ENCODE measurements at places on chromosomes 13 and 19. TPM values are rescaled to one million over a fixed set of nuclear protein-coding genes. Genes with fewer than 3 reads are reported as not detected.

The ATXN8OS gene
- polyA plus RNA-seq, result not detected

The CDC37 gene
- polyA plus RNA-seq, result 100 TPM

DNA sequence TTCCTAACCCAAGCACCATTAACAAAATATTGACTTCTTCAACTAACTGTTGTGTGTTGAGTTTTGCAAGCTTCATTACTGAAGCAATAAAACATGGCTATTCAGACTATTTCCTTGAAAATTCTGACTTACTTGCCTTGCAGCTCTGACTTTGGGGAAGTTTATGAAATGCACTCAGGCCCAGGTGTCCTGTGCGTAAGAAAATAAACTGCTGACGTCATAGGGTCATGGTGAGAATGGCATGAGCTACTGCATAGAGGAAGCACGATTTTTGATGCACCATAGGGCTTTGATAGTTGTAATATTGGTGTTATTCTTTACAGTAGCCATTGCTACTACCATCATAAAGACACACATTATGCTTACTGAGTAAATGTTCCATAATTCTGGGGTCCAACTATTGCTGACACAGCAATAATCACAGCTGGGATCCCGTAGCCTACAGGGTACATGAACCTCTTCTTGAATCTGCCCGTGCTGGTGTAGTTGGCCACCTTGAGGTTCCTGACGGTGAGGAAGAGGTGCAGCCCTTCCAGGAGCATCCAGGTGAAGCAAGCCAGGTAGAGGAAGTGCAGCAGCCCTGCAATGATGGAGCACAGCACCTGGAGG, 57.9 kb downstream of the MBD3L2B start:
- H3K27me3 ChIP-seq, result no peaks in the 10 kb centered on the region
- H3K36me3 ChIP-seq, result no peaks in the 10 kb centered on the region
- no peak for DNase-seq
- H3K4me1 ChIP-seq, result no peaks in the 10 kb centered on the region
- H3K4me3 ChIP-seq, result no peak overlapping the region

DNA sequence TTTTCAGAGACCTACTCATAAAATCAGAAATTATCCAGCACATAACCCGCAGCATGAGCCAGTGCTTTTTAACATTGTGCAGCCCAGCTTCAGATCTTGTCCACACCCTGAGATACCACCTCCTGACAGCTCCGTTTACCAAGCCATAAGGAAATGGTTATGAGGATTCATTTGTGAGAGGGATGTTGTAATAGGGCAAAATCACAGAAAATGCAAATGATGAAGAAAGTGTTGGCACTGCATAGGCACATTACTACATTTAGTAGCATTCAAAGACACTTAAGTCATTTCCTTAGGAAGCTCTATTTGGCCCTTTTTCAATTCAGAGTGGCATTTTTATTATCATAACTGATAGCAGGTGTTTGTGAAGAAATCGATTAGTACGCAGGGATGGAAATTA, 277.5 kb downstream of the DNAJC15 start:
- no peak overlapping the region for H3K4me3 ChIP-seq
- H3K36me3 ChIP-seq, result no peaks in the 10 kb centered on the region
- DNase-seq, result no peak

DNA sequence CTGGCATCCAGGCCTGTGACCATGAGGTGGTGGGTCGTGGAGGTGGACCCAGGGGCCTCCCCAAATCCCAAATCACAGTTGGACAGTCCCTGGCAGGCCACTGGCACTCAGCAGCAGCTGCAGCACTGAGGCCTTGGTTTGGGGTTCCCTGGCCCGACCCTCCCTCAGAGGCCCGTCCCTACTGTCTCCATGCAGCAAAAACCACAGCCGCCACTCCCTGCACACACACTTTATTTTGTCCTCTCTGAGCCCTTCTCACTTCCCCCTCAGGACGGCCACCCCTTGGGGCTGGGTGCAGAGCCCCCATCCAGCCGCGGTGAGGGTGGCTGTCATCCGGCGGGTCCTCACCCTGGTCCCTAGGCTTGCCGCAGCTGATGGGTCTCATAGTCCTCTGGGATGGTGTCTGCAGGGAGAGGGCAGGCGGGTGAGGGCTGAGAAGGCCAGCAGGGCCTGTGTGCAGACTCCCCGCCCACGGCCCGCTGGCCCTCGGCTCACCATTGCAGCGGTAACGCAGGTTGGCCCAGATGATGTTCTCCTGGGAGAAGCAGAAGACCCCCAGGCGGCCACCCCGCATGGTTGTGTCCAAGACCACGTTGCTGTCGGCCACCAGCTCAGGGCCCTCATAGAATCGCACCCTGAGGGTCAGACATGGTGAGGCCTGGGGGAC, 8.4 kb downstream of the COMP start:
- peaks cover 5% of the 10 kb centered on the region for H3K27me3 ChIP-seq
- no peak for DNase-seq
- no peak overlapping the region for H3K27ac ChIP-seq
- H3K4me1 ChIP-seq, result no peaks in the 10 kb centered on the region
- no peak overlapping the region for H3K4me3 ChIP-seq

DNA sequence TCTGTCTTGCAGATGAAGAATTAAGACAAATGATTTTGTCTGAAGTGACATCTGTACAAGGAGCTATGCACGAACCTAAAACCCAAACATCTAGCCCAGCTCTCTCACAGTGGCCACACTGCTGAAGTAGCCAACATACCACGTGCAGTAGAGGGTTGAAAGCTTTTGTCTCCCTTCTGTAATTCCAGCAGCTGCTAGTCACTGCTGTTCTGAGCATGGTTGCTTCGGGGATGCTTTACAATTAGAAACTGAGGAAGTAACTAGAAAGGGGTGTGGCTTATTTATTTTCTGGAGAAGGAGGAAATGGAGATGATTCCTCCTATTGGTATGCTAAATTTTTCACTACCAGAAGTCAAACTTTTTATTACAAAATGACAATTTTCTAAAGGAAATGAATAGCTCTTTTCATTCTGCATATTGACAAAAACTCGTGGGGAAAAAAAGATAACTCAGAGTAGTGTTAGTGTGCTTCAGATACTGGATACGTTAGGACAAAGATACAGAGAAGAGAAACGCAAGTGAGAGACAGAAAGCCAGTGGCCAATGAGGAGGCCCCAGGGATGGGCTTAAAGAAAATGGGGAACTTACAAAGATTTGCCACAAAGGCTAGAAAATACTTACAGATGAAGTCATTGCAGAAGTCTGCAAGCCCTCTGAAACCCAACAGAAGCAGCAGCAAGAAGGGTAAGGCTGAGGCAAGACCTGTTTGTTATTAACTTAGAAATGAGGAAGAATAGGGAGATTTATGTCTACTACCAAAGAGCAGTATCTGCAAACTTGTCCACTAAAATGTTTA, 192.7 kb upstream of the MIR17HG start:
- DNase-seq, result no peak
- H3K36me3 ChIP-seq, result no peaks in the 10 kb centered on the region
- H3K27me3 ChIP-seq, result no peaks in the 10 kb centered on the region
- no peak overlapping the region for H3K27ac ChIP-seq
- no peaks in the 10 kb centered on the region for H3K4me1 ChIP-seq
- no peak overlapping the region for H3K4me3 ChIP-seq

The PGLYRP2 gene
- 0.49 TPM for polyA plus RNA-seq

GRCh38 chr19:48992581-48993174, 431 bp downstream of the GYS1 start:
- H3K4me1 ChIP-seq, result peaks cover 27% of the 10 kb centered on the region
- no peaks in the 10 kb centered on the region for H3K36me3 ChIP-seq
- no peaks in the 10 kb centered on the region for H3K27me3 ChIP-seq
- H3K27ac ChIP-seq, result peak overlapping the region; percentile 81

The UBL5 gene
- polyA plus RNA-seq, result 789 TPM

The WDR88 gene
- polyA plus RNA-seq, result 0.25 TPM

GRCh38 chr13:28478127-28478526, 16.8 kb downstream of the FLT1 start:
- no peak overlapping the region for H3K4me3 ChIP-seq
- no peaks in the 10 kb centered on the region for H3K36me3 ChIP-seq
- no peaks in the 10 kb centered on the region for H3K27me3 ChIP-seq
- H3K27ac ChIP-seq, result no peak overlapping the region

DNA sequence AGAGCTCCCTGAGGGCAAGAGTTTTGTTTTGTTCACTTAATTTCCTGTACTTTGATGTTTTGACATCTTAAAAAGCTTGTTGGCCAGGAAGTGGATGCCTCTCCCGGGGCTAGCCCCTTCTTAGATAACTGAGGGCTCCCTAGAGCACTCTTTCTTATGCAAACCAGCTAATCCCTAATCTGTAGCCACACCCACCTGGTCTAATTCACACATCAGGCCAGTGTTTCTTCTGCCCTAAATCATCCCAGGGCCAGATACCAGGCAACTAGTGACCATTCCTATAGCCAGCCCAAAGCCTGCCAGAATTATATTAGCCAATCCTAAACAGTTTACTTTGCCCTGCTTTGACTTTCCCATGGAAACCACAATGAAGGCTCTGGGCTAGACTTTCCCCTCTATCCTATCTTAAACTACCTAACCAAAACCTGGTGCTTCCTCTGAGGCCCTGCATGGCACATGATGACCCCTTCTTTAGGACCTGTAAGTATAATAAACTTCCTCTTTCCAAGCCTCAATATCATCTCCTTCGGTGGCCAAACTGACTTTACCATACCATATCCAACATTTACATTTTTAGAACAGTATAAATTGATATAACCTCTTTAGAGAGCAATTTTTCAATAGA, 24.8 kb downstream of the WBP4 start:
- H3K36me3 ChIP-seq, result peaks cover 5% of the 10 kb centered on the region
- no peak overlapping the region for H3K4me3 ChIP-seq
- H3K4me1 ChIP-seq, result no peaks in the 10 kb centered on the region
- H3K27me3 ChIP-seq, result no peaks in the 10 kb centered on the region

- no peaks in the 10 kb centered on the region for H3K27me3 ChIP-seq
- no peak overlapping the region for H3K4me3 ChIP-seq
- H3K36me3 ChIP-seq, result no peaks in the 10 kb centered on the region
- H3K27ac ChIP-seq, result no peak overlapping the region
- no peaks in the 10 kb centered on the region for H3K4me1 ChIP-seq
These were observed 49.3 kb downstream of the DLEU7 start for GRCh38 chr13:50794226-50794625.

DNA sequence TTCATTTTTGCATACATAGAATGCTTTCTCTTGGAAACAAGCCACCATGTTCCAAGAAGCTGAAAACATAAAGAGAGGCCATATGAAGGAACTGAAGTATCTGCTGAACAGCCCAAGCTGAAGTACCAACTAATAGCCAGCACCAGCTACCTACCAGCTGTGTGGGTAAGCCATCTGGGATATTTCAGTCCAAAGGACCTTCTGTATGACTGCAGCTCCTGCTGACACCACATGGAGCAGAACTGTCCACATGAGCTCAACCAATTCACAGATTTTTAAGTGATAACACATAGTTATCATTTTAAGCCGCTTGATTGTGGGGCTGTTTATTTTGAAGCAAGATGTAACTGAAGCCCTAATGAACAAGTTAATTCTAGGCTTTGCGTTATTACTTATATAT, 621.1 kb upstream of the KLHL1 start:
- no peak overlapping the region for H3K27ac ChIP-seq
- no peak for DNase-seq
- no peaks in the 10 kb centered on the region for H3K4me1 ChIP-seq
- no peaks in the 10 kb centered on the region for H3K36me3 ChIP-seq

The NRTN gene
- 0.26 TPM for polyA plus RNA-seq

DNA sequence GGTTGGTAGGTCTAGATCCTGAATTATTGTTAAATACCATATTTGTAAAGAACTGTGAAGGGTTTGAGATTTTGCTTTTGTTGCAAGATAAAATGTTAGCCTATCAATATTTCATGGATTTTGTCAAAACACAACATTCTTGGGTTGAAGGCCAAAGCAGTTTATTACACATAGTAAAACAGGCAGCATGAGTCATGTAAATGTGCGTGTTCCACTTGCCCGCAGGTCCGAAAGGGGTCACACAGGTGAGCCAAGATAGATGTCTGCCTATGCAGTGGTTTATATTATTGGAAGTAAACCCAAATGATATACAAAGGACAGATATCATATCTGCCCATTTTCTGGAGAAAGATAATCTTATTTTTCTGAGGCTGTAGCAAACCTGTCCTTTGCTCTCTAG, 1654.4 kb upstream of the SPRY2 start:
- H3K27me3 ChIP-seq, result no peaks in the 10 kb centered on the region
- no peak overlapping the region for H3K27ac ChIP-seq
- no peak for DNase-seq
- no peak overlapping the region for H3K4me3 ChIP-seq

DNA sequence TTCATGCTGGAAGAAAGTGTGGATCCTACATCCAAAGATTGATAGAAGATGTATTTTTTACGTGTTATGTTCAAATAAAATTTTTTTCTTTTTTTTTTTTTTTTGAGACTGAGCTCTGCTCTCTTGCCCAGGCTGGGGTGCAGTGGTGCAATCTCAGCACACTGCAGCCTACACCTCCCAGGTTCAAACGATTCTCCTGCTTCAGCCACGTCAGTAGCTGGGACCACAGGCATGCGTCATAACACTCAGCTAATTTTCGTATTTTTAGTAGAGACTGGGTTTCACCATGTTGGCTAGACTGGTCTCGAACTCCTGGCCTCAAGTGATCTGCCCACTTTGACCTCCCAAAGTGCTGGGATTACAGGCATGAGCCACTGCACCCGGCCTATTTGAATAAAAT, 65.7 kb downstream of the KLF12 start:
- peak; percentile 26 for DNase-seq
- peaks cover 69% of the 10 kb centered on the region for H3K4me1 ChIP-seq
- H3K27ac ChIP-seq, result no peak overlapping the region
- H3K4me3 ChIP-seq, result no peak overlapping the region
- no peaks in the 10 kb centered on the region for H3K36me3 ChIP-seq

DNA sequence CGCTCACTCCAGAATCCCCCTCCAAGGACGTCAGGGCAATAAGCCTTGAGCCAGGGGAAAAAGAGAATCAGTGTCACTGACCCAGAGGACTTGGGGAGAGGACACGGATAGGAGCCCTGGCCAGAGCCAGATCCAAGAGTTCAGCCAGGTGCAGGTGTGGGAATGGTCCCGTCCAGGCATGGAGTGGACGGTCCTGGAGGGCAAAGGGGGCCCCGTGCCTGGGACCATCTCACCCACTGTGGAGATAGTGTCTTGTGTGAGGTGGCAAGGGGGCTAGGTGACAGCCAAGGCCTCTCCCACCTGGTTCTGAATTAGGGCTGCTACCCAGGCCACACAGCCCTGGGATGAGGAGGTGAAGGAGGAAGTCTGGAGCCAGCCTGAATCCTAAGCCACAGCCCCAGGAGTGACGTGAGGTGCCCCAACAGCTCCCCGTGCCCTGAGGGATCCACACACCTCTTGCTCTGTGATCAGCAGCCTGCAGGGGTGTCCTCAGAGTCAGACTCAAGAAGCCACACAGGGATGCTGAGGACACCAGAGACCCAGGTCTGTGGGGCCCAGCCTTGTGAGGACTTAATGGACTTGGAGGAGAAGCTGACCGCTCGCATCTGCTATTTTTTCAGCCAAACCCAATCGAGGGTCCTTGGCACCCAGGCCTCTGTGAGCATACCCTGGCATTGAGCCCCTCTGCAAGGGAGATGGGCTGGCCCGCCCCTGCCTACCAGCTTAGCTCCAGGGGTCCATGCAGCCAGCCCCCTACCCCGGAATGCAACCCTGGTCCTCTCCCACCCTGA, 16.4 kb upstream of the ZNF14 start:
- DNase-seq, result no peak
- H3K27me3 ChIP-seq, result no peaks in the 10 kb centered on the region
- no peak overlapping the region for H3K27ac ChIP-seq

GRCh38 chr19:55071129-55071502, 4.6 kb upstream of the EPS8L1 start:
- peaks cover 9% of the 10 kb centered on the region for H3K4me1 ChIP-seq
- no peak for DNase-seq
- no peaks in the 10 kb centered on the region for H3K36me3 ChIP-seq
- no peak overlapping the region for H3K4me3 ChIP-seq
- peaks cover 23% of the 10 kb centered on the region for H3K27me3 ChIP-seq

GRCh38 chr13:20588529-20589110, 21.7 kb downstream of the IFT88 start:
- no peak for DNase-seq
- no peaks in the 10 kb centered on the region for H3K36me3 ChIP-seq
- no peak overlapping the region for H3K27ac ChIP-seq
- no peaks in the 10 kb centered on the region for H3K4me1 ChIP-seq
- H3K4me3 ChIP-seq, result no peak overlapping the region
- no peaks in the 10 kb centered on the region for H3K27me3 ChIP-seq
